ENCODE measurements at places on chromosomes 4 and X.

DNA sequence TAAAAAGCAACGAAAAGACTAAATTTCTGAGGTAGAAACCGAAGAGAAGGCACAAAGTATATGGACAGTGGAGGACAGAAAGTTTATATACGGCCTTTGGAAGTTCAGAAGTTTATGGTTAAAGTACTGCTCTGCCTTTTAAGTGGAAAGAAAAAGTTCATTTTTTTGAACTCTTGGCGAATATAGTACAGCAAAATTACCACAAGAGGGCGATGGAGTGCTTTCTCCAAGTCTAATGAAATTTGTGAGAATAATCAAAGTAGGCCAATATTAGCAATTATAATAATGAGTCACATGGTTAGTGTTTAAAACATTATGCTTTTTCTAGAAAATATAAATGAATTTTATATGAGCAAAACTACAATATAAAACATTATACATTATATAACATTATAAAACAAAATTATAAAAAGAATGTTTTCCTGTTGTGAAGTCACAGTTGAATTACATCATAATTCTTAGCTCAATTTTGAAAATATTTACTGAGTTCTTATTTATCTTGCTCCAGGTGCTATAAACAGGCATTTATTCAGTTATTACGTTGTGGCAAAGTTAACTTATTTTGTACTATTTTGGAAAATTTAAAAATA is 136.2 kb upstream of the BMPR1B start:
- no peak for DNase-seq

GRCh38 chr4:119337010-119337409 is 15.1 kb upstream of the FABP2 start:
- DNase-seq, result no peak

DNA sequence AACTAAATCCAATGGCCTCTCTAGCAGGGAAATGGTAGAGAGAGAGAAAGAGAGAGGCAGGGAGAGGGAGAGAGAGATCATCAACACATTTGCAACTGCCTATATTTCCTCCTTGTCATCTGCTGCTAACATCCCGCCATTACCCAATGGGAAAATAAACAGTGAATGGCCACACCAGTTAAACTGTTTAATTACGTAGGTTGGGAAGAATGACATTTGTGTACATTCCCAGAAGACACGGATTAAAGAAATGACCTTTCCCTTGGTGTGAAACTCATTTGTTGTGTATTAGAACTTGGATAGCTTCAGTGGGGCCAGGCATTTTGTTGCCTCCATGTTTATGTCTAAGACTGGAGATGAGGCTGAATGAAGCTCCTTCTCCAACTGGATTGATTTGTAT is 95.8 kb upstream of the GPC4 start:
- DNase-seq, result no peak

- DNase-seq, result no peak
Measured at GRCh38 chr4:54852054-54852453, 194.3 kb downstream of the KIT start.

- no peak for DNase-seq
Measured at GRCh38 chrX:39335513-39336235, 534.4 kb downstream of the MID1IP1 start.

- DNase-seq, result no peak
Measured at GRCh38 chrX:21863241-21863640, 7.5 kb downstream of the YY2 start.

- no peak for DNase-seq
Measured at GRCh38 chr4:108219998-108220397, 51.3 kb upstream of the LEF1 start.

DNA sequence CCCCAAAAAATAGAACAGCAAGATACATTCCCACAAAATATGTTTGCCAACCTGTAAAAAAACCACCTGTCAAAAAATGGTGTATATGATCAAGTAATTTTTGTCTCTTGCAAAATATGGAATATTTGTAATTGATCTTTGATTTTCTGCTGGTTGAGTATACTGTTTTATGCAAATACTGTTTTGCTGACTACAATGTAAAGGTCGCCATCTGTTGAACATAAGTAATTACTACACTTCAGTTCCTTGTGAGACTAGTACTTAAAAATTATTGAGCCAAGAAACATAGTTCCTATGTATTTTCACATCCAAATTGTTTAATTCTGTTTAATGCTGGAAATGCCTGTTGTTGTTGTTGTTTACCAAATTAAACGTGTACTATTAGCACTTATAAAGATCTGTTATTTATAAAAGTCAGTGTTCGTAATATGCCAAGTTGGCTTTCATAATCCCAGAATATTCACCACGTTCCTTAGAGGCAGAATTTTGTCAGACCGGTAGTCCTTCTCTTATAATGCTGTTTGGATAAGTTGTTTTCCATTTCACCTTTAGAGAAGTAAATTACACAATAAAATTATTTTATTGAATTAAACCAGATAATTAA is 144.2 kb downstream of the PDLIM5 start:
- DNase-seq, result no peak

DNA sequence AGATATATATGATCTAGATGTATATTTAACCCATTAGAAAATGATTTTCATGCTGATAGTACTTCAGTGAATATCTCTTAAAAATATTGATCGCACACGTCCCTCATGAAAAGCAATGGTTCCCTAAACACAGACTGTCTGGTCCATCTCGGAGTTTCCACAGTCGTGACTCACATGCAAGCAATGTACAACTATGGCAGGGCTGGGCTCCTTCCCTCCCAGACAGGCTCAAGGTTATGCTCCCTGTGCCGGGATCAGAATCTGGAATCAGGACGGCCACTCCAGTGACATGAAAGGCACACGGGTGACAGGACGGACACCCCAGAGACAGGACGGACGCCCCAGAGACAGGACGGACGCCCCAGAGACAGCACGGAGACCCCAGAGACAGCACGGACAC is 40.2 kb upstream of the PPP2R3B start:
- DNase-seq, result no peak

GRCh38 chr4:184370711-184371389 is 103.5 kb downstream of the IRF2 start:
- no peak for DNase-seq

DNA sequence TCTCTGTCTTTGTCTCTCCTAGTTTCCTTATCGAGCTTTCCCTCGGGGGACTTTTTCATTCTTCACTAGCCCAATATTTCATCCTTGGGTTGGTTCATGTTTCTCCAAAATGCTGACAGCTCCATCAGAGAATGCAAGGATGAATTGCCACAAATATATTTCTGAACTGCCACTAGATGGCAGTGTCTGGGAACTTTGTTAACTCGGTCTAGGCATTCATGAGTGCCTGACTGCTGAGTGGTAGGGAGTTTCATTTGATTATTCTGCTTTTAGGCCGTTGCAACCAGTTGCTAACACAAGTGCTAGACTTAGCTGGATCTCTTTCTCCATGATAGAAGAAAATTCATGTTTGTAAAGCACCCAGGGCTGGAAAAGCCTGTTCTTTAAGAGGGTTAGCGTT is 73.5 kb upstream of the RAP2C start:
- no peak for DNase-seq

GRCh38 chrX:134622056-134622812 is 36.0 kb downstream of the PLAC1 start:
- no peak for DNase-seq

DNA sequence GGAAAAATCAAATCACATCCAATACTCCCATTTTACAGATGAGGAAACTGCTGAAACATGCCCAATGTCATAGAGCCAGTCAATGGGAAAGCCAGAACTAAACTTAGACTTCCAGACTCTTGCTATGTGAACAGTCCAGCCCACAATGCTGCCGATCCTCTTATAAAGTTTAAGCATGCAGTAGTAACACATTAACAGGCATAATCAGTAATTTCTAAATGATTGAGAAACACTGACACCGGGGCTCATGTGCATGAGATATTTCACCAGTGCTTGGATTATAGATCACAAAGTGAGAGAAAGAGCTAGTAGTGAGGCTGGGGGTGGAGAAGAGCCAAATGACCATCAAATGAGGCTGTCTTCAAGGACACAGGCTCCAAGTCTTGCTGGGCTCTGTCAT is 2.5 kb downstream of the BDH2 start:
- no peak for DNase-seq

DNA sequence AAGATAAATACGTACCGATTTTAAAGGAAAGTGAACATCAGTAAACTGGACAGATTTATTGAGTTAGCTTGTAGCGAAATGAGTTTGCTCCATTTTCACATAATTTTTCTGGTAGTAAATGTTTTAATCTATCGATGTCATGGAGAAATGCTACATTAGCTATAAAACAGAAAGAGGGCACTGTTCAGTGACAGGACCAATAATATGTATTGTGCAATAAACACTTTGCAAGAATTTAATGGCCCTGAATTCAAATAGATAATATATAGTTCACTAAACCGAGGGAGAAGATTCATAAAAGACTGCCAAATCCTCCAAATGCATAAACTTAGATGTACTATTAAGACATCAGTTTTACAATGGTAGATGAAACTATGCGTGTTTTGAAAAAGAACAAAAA is 516.3 kb downstream of the ADGRL3 start:
- DNase-seq, result no peak

DNA sequence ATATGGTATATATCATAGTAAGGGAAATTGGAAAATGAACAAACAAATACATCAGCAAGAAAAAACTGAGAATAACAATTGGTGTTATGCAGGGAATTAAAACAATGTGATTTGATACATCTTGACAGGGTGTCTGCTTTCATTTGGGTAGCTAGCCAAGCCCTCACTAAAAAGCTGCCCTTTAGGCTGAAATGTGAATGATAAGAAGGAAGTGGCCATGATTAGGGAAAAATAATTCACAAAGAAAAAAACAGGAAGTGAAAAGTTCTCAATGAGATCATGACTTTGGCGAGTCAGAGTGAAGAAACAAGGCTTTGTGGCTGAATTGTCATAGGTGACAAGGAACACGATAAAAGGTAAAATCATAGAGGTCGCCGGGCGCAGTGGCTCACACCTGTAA is 675.8 kb upstream of the SLIT2 start:
- DNase-seq, result no peak

- DNase-seq, result no peak
Measured at GRCh38 chrX:50167366-50167765, 33.4 kb downstream of the AKAP4 start.

- DNase-seq, result no peak
Measured at GRCh38 chr4:136392576-136392975, 1139.7 kb downstream of the PCDH18 start.

DNA sequence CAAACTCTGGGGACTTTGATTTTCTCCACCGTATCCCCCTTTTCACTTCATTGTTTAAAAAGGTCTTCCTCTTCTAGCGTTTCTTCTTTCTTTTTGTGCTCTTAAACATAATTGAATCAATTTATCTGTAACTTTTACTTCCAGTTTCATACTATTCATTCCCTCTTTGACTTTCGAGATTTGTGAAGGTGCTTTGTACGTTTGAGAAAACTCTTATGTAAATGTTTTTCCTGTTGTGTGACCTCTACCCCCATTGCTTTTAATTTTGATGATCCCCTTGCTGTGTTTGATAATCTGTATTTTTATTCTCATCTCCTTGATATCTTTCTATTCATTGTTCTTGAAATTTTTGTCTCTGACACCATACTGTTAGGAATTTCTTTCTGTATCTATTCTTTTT is 4.8 kb downstream of the USP38 start:
- no peak for DNase-seq

GRCh38 chr4:67886281-67886680 is 2.5 kb upstream of the TMPRSS11D start:
- no peak for DNase-seq

DNA sequence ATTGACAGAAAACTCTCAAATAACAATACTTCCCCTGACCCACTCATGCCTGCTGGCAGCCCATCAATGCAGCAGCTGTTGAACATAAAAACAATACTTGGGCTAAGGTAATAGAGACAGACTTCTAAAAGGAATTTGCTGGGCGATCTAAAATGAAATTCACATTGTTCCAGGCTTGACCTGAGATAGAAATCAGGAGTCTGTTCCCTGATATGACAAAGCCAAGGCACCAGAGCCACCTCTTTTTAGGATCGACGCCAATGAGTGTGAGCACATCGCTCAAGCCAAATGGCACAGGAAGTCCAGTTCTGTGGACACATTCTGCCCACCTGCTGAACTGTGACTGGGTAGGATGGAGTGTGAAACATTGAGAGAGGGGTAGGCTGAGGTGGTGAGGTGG is 4.9 kb downstream of the SEPTIN11 start:
- no peak for DNase-seq

GRCh38 chr4:168099195-168099594 is 6.9 kb downstream of the ANXA10 start:
- no peak for DNase-seq

DNA sequence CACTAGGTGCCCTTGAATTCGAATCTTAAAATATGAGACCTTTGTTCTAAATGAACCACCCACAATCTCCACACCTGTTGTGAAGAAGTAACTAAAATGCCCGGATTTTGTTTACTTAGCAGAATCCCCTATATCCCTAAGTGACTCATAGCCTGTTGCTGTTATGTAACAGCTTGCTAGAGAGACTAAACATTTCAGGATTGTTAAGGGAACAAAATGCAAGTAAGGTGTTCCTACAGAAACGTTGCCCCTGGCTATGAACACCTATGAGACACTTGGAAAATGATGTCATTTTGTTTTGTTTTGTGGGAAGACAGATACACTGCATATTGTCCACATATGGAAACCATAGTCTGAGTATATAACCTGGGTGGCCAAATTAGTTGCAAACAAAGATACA is 24.2 kb upstream of the MXRA5 start:
- no peak for DNase-seq

GRCh38 chrX:106897259-106897658 is 5.9 kb downstream of the RIPPLY1 start:
- no peak for DNase-seq

DNA sequence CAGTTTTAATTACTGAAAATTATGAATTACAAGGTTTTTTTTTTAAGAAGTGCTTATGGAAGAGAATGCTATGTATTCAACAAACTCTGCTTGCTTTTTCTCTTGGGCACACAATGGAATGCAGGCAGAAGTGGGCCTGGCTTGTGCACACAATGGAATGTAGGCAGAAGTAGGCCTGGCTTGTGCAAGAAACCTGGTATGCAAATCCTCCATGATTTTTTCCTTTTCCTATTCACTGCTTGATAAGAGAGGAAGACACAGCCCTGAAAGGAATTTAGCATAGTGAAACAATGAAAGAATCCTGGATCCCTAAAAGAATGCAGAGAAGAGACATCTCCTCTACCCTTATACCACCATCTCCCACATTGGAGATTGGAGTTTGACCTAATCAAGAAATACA is 138.4 kb downstream of the COL25A1 start:
- DNase-seq, result no peak

- DNase-seq, result no peak
Measured at GRCh38 chr4:42781315-42781714, 111.2 kb upstream of the GRXCR1 start.

GRCh38 chr4:54941994-54942552 is 183.3 kb downstream of the KDR start:
- DNase-seq, result no peak

DNA sequence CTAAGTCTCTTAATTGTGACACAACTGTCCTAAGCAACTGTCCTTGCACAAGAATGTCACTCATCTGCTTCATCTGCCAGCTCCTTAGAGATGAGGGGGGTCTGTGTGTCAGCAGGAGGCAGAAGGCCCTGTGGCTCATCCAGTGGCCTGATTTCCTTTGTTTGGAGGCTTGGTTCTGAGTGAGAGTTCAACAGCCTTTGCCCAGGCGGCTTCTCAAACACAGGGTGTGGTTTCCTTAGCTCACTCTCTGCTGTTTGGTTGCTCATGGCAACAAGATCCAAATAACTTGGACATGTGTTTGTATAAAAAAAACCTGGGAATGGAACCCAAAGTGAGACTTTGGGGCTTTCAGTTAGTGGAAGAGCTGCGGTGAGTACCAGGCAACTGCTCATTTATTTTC is 46.6 kb downstream of the MAP7D3 start:
- no peak for DNase-seq

GRCh38 chr4:82680834-82681233 is 117.8 kb downstream of the SCD5 start:
- no peak for DNase-seq

Data from right forelimb (tissue), 1 donor.